ENCODE measurements at places on chromosomes 7 and 10.

DNA sequence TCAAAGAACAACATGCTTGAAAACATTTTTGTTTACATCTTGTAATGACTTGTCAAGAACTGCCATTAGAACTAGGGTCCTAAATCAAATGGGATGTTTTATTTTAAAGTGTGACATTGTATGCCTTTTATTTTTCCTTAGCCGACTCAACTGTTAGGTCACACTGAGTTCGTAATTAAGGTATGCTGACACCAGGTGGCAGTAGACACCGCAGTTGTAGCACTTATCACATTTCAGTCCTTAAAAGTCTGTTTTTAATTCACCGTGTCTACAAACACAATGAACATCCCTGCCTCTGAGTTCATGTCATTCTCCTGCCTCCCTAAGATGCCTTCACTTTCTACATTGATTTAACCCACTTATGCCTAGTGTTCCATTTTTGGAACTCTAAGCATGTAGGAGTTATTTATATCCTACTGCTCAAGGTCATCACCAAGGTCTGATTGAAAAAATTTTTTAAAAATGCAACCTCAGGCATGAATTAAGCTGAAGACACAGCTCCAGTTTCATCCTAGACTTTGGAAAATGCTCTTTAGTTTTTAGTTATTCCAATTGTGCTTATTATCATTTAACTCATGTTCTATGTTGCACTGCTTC, 186.1 kb downstream of the BMPER start:
- DNase-seq, result peak; percentile 4

- no peak for DNase-seq
These were observed 25.1 kb downstream of the SGPL1 start for GRCh38 chr10:70840836-70841235.

DNA sequence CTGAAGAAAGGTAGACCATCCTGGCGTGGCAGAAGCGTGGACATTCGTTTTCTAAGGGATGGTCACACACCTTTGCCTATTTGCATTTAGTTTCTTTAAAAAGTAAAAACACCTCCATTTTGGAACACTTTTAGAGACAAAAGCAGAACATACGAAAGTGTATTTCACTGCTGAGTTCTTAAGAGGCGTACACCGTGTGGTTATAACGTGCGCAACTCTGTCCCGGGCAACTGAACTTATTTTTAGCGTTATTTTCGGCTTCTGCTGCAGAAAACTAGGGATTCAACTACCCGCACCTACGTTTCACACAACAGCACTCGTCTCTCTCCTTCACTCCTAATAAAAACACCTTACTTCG, 557 bp upstream of the LSM8 start:
- no peak for DNase-seq

DNA sequence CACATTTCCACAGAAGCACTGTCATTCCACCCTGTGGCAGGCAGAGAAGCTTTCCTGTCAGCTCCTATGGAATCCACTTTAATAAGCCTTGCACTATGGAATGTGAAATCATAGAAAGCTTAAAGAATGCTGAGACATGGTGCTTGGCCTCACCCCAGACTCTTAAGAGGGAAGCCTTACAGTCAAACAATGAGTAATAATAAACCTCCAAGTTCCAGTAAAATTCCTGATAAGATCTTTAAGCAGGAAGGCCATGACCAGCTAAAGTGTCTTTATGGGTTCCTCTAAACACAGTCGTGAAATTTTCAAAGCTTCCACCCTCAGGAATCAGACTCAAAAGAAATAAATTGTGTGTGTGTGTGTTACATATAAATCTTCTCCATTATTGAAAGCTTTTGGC, 11.9 kb upstream of the TEX36 start:
- no peak for DNase-seq

GRCh38 chr7:137636376-137636775, 210.4 kb downstream of the DGKI start:
- DNase-seq, result no peak

- no peak for DNase-seq
These were observed 69.7 kb upstream of the FGFR2 start for GRCh38 chr10:121667948-121668313.

GRCh38 chr10:58322072-58322834, 12.6 kb upstream of the UBE2D1 start:
- no peak for DNase-seq

GRCh38 chr10:103781329-103782061, 73.9 kb downstream of the SH3PXD2A start:
- peak; percentile 37 for DNase-seq

Data from activated CD4-positive, alpha-beta T cell treated with anti-CD3 and anti-CD28 coated beads, Interleukin-2, Interleukin-4, amounts not matched to agents 100 ng/mL and 50 ng/mL, durations not matched to agents 16 hours and 8 hours (primary cell).